ENCODE measurements at places on chromosomes 3 and 15.
A peak's percentile ranks its signal among the peaks of the same experiment; 100 is the strongest.

- DNase-seq: no peak
- H3K36me3 ChIP-seq: no peaks in the 10 kb centered on the region
- H3K27ac ChIP-seq: no peak overlapping the region
- no peaks in the 10 kb centered on the region for H3K4me1 ChIP-seq
Measured at GRCh38 chr3:107633327-107634098, 110.8 kb downstream of the BBX start.

DNA sequence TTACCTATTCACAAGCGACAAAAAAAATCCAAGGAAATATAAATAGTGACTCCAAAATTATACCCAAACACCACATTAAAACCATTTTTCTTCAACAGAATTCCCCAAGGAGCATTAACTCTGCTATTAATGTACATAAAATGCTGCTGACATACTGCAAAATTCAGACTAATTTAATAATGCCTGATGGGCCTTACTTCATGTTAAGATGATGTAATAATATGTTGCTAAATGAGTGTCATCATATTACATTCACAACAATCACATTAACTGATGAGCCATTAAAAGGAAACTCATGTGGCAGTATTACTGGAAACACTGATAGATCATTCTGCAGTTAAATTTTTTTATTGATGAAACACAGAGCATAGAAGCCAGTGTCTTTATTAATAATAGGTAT lies 204.9 kb upstream of the CGNL1 start:
- no peaks in the 10 kb centered on the region for H3K27me3 ChIP-seq
- no peaks in the 10 kb centered on the region for H3K4me1 ChIP-seq
- no peak for DNase-seq
- H3K36me3 ChIP-seq: peaks cover 25% of the 10 kb centered on the region
- H3K27ac ChIP-seq: no peak overlapping the region
- no peak overlapping the region for H3K4me3 ChIP-seq

DNA sequence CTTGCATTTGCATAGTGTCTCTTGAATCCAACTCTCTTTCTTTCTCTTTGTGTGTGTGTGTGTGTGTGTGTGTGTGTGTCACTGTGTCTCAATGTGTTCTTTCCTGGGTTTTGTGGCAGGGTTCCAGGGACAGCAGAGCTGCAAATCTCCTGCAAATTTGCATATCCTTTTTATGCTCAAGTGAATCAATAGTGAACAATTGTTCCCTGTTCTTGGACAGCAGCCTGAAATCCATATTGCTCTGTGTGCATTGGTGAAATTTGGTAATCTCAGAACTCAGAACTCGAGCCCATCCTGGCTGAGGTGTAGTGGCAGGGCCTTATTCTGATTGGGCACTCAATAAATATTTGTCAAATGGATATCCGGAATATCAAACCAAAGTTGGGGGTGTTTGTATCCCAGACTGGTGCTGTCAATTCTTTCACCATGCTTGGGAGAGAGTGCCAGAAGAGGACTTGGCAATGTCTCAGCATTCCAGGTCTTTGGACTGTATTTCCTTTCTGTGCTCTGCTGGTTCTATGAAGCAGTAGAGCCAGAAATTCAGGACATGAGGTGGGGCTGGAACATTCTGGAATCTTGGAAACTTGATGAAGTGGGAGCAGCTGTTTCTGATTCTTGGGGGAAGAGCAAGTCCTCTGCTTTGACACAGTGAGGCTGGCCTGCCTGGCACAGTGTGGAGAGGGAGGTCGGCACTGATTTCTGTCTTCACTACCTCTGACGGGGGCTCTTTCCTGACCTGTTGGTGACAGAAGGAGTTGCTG lies 380.6 kb upstream of the C2CD4B start:
- no peak for DNase-seq
- no peak overlapping the region for H3K27ac ChIP-seq
- no peaks in the 10 kb centered on the region for H3K4me1 ChIP-seq
- H3K36me3 ChIP-seq: no peaks in the 10 kb centered on the region
- H3K4me3 ChIP-seq: no peak overlapping the region

- H3K36me3 ChIP-seq: no peaks in the 10 kb centered on the region
- no peaks in the 10 kb centered on the region for H3K27me3 ChIP-seq
- DNase-seq: no peak
- no peaks in the 10 kb centered on the region for H3K4me1 ChIP-seq
- H3K27ac ChIP-seq: no peak overlapping the region
Measured at GRCh38 chr3:154480033-154480432, 50.0 kb upstream of the GPR149 start.

- H3K4me3 ChIP-seq: no peak overlapping the region
- H3K27me3 ChIP-seq: no peaks in the 10 kb centered on the region
- H3K4me1 ChIP-seq: no peaks in the 10 kb centered on the region
- H3K36me3 ChIP-seq: no peaks in the 10 kb centered on the region
Measured at GRCh38 chr3:175518459-175518858, 659.3 kb downstream of the NAALADL2 start.

DNA sequence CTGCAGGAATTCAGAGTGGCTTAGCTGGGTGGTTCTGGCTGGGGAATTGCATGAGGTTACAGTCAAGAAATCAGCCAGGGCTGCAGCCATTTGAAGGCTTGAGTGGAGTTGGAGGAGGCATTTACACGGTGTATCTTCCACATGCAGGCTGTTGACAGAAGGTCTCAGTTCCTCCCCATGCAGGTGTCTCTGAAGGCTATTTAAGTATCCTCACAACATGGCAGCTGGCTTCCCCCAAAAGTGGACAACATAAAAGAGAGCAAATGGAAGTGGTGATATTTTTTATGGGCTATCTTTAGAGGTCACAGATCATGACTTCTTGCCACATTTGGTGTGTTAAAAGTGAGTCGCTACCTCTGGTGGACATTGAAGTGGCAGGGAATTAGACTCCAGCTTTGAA lies 60.1 kb upstream of the SPRED1 start:
- no peak overlapping the region for H3K27ac ChIP-seq
- H3K4me3 ChIP-seq: no peak overlapping the region
- no peak for DNase-seq
- no peaks in the 10 kb centered on the region for H3K4me1 ChIP-seq

GRCh38 chr3:85161544-85161943 lies 202.8 kb downstream of the CADM2 start:
- H3K27me3 ChIP-seq: no peaks in the 10 kb centered on the region
- no peak overlapping the region for H3K27ac ChIP-seq
- DNase-seq: no peak
- no peak overlapping the region for H3K4me3 ChIP-seq
- no peaks in the 10 kb centered on the region for H3K36me3 ChIP-seq
- H3K4me1 ChIP-seq: no peaks in the 10 kb centered on the region

DNA sequence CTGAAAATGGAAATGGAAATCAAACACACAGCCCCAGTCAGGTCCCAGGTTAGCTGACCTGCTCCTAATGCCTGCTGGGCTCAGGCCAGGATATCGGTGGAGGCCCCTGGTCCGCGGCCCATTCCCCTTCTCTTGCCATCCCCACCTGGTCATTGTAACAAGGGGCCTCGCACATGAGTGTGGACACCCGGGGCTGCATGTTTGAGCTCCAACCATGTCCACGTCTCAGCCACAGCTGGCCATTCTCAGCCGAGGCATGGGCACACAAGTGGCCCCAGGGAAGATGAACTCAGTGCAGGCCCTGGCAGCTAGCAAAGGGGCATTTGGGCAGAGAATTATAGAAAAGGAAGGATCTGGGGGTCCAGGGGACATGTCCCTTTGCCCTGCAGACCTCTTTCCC lies 41.7 kb downstream of the FAM174B start:
- H3K4me1 ChIP-seq: peaks cover 20% of the 10 kb centered on the region
- no peak overlapping the region for H3K27ac ChIP-seq
- no peaks in the 10 kb centered on the region for H3K36me3 ChIP-seq
- peaks cover 23% of the 10 kb centered on the region for H3K27me3 ChIP-seq
- DNase-seq: no peak
- no peak overlapping the region for H3K4me3 ChIP-seq

- H3K27ac ChIP-seq: no peak overlapping the region
- no peak for DNase-seq
- H3K4me1 ChIP-seq: peaks cover 7% of the 10 kb centered on the region
- H3K36me3 ChIP-seq: no peaks in the 10 kb centered on the region
- no peaks in the 10 kb centered on the region for H3K27me3 ChIP-seq
Measured at GRCh38 chr3:135965129-135965505, 411 bp upstream of the PPP2R3A start.

GRCh38 chr3:179697736-179698332 lies 45.0 kb downstream of the USP13 start:
- no peak overlapping the region for H3K4me3 ChIP-seq
- no peaks in the 10 kb centered on the region for H3K4me1 ChIP-seq
- peaks cover 6% of the 10 kb centered on the region for H3K27me3 ChIP-seq

DNA sequence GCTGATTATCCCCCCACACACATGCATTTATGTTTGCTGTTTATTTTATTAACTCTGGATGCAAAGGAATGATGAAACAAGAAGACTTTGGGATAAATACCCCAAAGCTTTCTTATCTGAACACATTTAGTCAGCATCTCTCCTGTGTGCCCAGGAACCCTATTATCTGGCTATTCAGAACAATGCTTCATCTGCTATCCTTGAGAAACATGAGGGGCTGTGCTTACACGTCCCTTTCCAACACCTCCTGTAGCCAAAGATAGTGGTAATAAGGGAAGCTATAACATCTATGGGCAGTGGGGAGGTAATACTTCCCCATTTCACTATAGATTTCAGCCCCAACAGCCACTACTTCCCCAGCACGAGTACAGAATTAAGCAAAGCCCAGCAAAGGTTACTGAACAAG lies 94.7 kb downstream of the SSR3 start:
- no peak overlapping the region for H3K4me3 ChIP-seq
- H3K27ac ChIP-seq: peak overlapping the region; percentile 68
- no peaks in the 10 kb centered on the region for H3K36me3 ChIP-seq
- peak; percentile 50 for DNase-seq
- no peaks in the 10 kb centered on the region for H3K27me3 ChIP-seq

DNA sequence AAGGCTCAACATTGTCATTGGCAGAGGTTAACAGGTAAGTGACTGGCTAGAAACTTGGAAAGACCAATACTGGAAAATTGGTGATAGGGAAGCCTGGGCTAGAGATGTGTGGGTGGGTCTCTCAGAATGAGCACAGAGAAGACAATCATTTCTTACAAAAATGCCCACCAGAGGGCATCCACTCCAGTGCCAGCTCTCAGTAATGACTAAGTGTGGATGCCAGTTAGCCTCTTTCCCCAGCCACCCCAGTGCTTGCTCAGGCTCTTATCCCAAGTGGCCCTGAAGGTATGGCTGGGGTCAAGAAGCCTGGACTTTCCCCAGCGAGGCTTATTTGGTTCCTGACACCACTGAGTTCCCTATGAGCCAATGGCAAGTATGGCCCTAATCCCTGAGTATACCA lies 115.9 kb upstream of the ST8SIA2 start:
- no peaks in the 10 kb centered on the region for H3K27me3 ChIP-seq
- H3K4me1 ChIP-seq: no peaks in the 10 kb centered on the region
- no peak overlapping the region for H3K27ac ChIP-seq
- no peak for DNase-seq
- H3K36me3 ChIP-seq: no peaks in the 10 kb centered on the region
- H3K4me3 ChIP-seq: no peak overlapping the region

DNA sequence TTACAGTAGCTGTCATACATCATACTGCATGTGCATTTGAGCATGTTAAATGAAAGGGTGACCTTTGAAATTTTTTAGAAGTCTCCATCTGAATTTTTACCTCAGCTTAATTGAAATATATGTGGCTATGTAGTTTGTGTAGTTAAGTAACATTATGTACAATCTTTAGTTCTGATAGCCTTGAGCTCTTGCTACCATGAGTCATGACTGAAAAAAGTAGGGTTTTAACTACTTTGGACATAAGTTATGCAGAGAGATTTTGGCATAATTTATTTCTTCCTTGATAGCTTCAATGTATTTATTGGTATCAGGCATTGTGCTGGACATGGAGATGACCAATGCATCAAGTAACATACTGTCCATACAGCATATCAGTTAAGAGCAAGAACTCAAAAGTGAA lies 376.5 kb upstream of the ZNF717 start:
- H3K27me3 ChIP-seq: no peaks in the 10 kb centered on the region
- H3K36me3 ChIP-seq: no peaks in the 10 kb centered on the region
- H3K27ac ChIP-seq: no peak overlapping the region
- no peaks in the 10 kb centered on the region for H3K4me1 ChIP-seq
- DNase-seq: no peak

All from K562 (cell line).